GF-D8 (cell line): ENCODE measurements at places on chromosomes 7 and 10.

DNA sequence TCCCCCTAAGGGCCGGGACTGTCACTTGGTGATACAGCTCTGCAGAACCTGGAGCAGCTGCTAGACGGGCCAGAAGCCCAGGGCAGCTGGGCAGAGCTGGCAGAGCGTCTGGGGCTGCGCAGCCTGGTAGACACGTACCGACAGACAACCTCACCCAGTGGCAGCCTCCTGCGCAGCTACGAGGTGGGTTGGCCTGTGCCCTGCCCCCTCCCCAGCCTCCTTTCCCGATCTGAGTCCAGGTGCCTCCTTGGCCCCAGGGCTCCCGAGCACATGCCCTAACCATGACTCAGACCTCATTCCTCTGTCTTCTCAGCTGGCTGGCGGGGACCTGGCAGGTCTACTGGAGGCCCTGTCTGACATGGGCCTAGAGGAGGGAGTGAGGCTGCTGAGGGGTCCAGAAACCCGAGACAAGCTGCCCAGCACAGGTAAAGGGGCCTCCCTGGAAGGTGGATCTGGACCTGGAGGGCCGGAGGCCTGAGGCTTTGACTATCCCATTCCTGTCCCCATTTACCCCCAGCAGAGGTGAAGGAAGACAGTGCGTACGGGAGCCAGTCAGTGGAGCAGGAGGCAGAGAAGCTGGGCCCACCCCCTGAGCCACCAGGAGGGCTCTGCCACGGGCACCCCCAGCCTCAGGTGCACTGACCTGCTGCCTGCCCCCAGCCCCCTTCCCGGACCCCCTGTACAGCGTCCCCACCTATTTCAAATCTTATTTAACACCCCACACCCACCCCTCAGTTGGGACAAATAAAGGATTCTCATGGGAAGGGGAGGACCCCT, 6.4 kb downstream of the NFKB2 start:
- no peak for DNase-seq

DNA sequence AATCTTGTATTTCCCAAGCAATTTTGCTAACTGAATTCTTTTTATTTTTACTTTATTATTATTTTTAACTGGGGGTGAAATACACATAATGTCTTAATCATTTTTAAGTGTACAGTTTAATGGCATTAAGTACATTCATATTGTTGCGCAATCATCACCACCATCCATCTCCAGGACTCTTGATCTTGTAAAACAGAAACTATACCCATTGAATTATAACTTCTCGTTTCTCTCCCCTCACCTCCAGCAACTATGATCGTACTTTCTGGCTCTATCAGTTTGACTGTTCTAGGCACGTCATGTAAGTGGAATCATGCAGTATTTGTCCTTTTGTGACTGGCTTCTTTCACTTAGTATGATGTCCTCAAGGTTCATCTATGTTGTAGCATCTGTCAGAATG, 108.8 kb downstream of the ARL5B start:
- DNase-seq: no peak

GRCh38 chr10:8048281-8049008, 6.0 kb upstream of the GATA3 start:
- no peak for DNase-seq

DNA sequence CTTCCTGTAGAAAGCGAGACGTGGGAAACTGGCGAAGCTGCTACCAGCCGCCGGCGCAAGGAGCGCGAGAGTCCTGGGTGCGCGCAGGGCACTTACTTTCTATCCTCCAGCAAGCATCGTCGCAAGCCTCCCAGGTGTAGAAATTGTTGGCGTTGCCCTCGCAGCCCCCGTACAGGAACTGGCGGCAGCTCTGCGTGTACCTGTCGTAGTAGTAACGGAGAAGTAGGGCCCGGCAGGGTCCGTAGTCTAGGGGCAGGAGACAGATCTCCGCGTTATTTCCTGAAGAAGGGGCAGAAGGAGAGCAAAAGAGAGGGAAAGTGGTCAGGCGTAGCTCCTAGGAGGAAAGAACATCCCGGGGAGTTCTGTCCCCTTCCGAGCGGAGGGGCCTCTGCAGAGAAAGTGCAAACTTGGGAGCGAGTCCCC, 501 bp downstream of the TFPI2 start:
- DNase-seq: no peak

DNA sequence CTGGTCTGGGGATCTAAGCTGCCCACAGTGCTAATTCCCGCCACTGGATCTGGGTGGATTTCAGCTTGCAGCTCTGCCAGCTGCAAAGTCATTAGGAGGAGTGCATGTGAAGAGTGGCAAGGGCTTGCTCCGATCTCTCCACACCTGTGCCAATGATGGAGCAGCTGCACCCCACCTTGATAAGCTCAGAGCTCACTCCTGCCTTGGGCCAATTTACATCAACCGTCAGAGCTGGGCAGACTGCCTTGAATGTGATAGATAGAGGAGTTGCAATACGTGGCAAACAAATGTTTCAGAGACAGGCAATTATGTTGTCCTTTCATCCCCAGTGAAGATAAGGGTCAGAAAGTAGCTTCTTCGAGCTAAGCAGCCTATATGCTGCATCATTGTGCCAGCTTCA, 379.9 kb downstream of the SH2D4B start:
- no peak for DNase-seq

GRCh38 chr7:138618933-138619332, 82.2 kb downstream of the SVOPL start:
- DNase-seq: no peak

- no peak for DNase-seq
These were observed 620.5 kb upstream of the LRRN3 start for GRCh38 chr7:110470420-110470819.

- no peak for DNase-seq
These were observed 5.7 kb downstream of the ANK3 start for GRCh38 chr10:60384011-60384410.

GRCh38 chr10:36383349-36383748, 741.3 kb upstream of the FZD8 start:
- no peak for DNase-seq

- DNase-seq: no peak
These were observed 180.2 kb upstream of the FZD1 start for GRCh38 chr7:91083855-91084644.

- no peak for DNase-seq
These were observed 10.0 kb upstream of the CHCHD1 start for GRCh38 chr10:73771722-73772280.

DNA sequence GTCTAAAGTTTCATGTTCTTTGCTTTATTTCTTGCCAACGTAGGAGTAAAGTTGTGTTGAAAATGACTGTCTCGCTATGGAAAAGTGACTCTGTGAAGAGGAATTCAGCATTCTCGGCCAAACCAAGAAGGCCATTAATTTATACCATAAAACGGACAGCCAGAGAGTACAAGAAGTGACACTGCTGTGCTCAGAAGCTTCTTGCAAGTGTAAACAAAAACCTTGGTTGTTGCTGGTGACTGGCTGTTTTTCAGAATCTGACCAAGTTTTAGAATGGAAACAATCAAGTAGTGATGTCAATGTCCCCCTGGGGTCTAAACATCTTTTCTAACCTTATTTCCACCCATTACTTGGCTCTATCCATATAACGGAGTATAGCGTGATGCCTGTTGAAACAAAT, 201.9 kb downstream of the INHBA start:
- DNase-seq: no peak

- DNase-seq: no peak
These were observed 92.4 kb upstream of the LEP start for GRCh38 chr7:128148676-128149075.

GRCh38 chr10:114110174-114110972, 63.6 kb downstream of the CCDC186 start:
- no peak for DNase-seq

DNA sequence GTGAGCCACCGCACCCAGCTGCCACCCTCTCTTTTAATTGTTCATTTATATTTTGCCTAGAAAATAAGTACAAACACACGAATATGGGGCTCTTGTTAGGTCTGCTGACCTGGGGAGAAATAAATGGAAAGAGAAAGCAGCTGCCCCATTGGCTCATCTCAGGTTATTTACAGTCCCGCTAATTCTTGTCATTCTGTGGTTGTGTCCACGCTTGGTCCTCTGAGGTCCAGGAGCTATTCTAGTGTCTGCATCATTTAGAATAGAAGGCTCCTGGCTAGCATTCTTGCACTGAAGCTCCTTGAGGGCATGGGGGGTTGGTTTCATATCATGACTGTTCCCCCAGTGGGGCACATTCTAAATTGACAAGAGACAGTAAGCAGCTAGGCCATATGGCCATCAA, 128.5 kb downstream of the TACC2 start:
- no peak for DNase-seq

GRCh38 chr10:27258838-27259812, 18.5 kb upstream of the ACBD5 start:
- no peak for DNase-seq

DNA sequence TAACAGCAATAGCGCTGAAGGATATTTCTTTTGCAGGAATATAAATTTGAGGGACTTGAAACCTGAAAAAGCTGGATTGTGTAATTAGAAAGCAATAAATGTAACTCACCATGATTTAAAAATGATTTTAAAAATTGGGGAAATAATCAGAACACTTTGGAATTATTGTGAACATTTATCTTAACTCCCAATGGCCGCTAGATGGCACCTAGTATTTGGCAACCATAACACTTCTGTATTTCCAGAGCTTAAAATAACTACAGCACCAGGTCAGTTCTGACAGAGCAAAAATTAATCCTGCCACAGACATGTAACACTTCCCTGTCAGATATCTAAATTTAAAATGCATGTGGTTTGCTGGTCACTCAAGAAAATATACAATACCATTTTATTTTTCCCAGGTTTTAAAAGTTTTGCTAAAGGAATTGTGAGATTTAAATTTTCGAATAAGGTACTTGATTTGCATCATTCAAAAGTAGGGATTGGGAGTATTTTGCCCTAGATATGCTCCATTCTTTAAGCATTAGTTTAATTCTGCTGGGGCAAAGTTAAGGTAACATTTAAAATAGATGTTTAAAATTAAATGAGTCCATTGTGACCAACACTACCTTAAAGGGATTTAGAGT, 144.5 kb downstream of the PPP1R3A start:
- DNase-seq: no peak

DNA sequence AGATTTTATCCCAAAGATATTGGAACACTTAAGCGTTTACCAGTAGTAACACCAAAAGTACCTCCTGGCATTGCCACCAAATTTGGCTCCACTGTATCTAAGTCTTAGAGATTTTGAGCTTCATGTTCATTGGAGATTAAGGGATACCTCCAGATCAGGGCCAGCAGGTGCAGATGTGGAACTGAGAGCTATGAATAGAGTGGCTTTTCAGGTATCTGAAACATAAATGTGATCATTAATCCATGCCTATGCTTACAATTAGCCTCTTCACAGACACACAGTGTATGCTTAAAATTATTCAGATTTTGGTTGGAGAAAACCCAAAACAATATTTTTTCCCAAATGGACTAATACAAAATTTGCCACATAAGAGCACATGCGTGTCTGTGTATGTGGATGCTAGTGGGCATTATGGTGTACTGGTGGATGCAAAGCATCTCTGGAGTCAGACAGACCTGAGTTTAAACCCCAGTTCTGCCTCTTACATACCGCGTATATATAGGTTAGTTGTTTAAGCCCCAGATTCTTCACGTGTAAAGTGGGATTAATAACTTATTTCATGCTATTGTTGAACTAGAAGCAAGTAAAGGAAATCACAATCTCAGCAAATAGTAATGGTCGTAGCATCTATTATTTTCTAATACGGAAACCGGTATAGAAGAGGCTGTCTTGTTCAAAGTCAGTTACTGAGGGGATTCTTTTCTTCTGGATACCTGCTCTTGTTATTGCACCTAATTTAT, 6.8 kb upstream of the LRRC4 start:
- no peak for DNase-seq

DNA sequence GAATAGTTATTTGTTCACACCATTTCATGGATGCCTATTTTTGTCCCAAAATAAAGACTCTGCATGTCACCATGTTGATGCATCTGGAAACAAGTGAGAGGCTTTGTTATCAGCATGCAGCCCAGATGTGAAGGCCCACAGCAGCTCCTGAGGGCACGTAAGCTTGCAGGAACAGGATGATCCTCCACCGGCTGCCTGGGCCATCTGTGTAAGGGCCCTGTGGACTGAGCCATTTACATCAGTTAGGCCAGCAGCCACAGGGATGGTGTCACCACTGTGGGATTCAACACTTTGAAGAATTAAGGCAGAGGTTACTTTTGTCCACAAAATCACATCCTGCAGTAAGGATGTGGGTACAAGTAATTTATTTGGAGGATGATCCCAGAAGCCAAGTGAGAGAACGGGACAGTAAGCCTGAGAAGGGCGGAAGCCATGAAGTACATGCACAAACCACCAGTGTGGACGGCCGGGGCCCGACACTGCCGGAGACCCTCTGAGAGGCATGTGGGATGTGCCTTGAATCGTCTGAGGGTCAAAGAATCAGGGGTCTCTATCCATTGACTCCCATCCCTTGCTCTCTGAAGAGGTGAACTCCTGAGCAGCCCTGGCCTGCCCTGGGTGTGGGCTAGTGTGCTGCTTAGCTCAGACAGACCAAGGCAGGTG, 609.7 kb downstream of the DNAJB6 start:
- DNase-seq: no peak

GRCh38 chr7:94452239-94452638, 57.4 kb upstream of the CASD1 start:
- DNase-seq: no peak

GRCh38 chr7:127764681-127765080, 112.7 kb downstream of the SND1 start:
- no peak for DNase-seq

- DNase-seq: no peak
These were observed 311.9 kb downstream of the GRM8 start for GRCh38 chr7:126940723-126941307.

- no peak for DNase-seq
These were observed 117.6 kb upstream of the PDLIM1 start for GRCh38 chr10:95408148-95408960.

- DNase-seq: no peak
These were observed 9.7 kb upstream of the CCL24 start for GRCh38 chr7:75823198-75823910.

DNA sequence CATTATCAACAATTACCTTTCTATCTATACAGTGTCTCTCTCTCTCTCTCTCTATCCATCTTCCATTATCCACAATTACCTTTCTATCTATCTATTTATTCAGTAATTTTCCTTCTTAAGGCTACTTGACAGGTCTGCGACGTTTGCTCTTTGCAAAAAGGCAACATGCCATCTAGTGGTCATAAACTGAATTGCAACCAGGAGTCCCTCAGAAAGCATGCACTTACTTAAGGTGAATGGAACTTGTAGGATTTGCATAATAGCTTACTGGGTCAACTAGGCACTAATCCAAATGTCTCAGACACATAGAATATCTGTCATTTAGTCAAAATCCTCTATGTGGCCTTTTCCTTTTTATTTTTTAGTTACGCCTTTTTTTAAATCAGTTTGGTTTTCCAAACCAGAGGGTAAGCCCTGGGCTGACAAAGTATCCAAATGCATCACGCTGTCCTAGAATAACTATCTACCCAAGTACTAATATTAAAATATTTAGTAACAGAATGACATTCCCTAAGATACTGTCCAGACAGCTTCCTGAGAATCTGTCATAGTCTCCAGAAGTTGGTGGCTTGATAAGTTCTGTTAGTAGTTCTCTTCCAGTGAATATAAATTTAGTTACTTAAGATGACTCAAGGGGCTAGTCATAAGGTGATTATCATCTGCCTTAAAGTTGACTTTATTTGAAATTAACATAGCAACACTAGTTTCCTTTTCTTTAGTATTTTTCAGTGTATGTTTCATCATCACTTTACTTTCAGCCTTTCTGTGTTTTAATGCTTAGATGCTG, 208.3 kb downstream of the PPP1R3A start:
- no peak for DNase-seq
